H4 (cell line): ENCODE measurements at places on chromosomes 4 and X.

GRCh38 chrX:40383360-40383759, 197.4 kb upstream of the ATP6AP2 start:
- DNase-seq: no peak

- peak; percentile 67 for DNase-seq
These were observed 5.6 kb downstream of the NYX start for GRCh38 chrX:41452565-41453356.

- no peak for DNase-seq
These were observed 389.6 kb upstream of the MAOA start for GRCh38 chrX:43266487-43266886.

- no peak for DNase-seq
These were observed 24.1 kb downstream of the FGFRL1 start for GRCh38 chr4:1035510-1035909.

DNA sequence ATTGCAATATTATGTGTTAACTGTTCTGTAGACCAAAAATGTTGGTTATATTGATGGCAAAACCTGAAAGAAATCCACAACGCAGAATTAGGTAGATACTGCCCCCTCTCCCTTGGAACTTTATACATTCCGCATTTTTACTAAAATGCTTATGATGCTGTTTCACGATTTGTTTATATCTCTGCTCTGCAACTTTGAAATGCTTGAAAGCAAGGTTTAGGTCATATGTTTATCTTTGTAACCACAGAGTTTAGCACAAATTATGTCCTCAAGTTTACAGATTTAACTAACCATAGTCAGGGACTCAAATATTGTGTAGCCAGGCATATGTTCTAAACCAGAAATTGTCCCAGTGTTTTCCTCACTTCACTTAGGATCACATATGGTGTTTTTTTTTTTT, 66.1 kb upstream of the H2AZ1 start:
- peak; percentile 88 for DNase-seq

- DNase-seq: no peak
These were observed 155.4 kb upstream of the FAM9B start for GRCh38 chrX:9189286-9189685.
